ENCODE measurements at places on chromosomes 4 and X. TPM values are rescaled to one million over a fixed set of nuclear protein-coding genes. Genes with fewer than 3 reads are reported as not detected.

GRCh38 chr4:149746276-149746675, 69.4 kb downstream of the IQCM start:
- no peak for DNase-seq

GRCh38 chr4:166169111-166169510, 296.1 kb downstream of the TLL1 start:
- DNase-seq: peak; percentile 4

DNA sequence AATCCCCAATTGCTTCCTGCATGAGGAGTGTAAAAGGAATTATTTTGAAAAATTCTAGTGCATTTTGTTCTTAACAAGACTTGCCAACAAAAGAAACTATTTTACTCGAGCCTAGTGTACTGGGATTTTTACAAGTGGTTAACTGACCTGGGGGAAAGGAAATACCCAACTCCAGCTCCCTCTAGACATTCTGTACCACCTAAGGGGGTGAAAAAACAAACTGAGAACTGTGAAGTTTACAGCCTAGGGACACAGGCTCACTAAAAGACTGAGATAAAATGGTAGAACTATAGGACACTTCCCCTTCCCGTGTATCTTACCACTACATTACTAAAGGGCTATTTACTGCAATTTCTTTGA, 2.6 kb upstream of the ADH5 start:
- DNase-seq: no peak

- DNase-seq: no peak
These were observed 270.3 kb downstream of the DTHD1 start for GRCh38 chr4:36551697-36552214.

GRCh38 chr4:26220696-26221095, 100.1 kb upstream of the RBPJ start:
- no peak for DNase-seq

GRCh38 chr4:10625131-10625530, 59.4 kb downstream of the CLNK start:
- DNase-seq: peak; percentile 2

DNA sequence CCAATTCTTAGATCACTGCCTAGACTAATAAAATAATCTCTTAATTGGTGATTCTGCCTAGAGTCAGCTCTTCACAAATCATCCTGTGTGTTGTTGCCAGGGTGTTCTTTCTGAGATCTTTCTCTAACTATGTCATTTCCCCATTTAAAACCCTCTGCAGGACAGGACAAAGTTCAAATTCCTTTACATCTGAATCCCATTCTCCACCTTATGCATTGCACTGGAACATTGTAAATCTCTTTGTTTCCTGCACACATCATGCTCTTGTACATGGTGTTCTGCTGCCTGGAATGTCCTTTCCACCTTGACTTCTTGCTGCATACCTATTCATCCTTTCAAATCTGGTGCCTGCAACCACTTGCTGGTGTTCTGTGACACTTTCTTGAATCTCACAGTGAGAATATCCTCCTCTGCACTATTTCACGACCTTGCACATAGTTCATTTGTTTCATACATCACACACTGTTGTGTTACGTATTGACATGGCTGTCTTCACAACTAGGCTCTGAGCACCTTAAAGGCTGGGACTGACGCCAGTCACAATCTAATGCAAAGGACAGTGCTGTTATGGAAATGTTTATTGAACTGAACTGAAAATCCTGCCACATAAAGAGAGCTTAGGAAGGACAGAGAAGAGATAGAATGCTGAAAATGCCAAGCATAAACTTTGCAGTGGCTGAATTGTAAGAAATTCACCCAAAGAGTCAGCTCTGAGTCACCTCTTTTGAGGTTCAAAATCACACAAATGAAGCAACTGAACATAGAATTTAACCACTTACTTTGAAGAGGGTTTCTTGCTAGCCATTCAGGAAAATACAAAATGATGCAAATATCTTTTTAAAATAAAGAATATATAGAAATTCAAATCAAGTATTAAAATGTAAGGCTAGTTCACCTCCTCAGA, 26.4 kb upstream of the SMIM14 start:
- DNase-seq: peak; percentile 89

DNA sequence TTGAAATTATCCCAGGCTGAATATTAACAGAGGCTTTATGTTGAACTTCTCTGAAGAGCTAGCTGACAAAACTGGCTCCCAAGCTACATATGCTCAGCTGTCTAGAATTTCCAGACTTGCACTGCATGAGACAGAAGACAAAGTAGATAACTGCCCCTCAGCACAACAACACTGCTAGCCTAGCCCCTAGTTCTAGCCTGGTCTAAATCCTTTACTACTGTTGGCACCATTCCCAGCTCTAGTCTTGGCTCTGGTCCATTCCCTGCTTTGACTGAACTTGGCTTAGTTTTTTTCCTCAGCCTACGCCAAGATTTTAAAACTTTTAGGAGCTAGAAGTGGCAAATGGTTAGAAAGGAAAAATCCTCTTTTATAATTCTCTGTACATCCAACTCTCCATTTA, 7.6 kb upstream of the OPHN1 start:
- DNase-seq: peak; percentile 12

GRCh38 chrX:74382613-74383012, 38.7 kb upstream of the SLC16A2 start:
- peak; percentile 29 for DNase-seq

GRCh38 chrX:20026278-20026677, 35.4 kb upstream of the BCLAF3 start:
- peak; percentile 50 for DNase-seq

- DNase-seq: peak; percentile 85
These were observed 715.8 kb downstream of the CCSER1 start for GRCh38 chr4:90842960-90843359.

- DNase-seq: no peak
These were observed 125.6 kb downstream of the PARM1 start for GRCh38 chr4:75058486-75058885.

DNA sequence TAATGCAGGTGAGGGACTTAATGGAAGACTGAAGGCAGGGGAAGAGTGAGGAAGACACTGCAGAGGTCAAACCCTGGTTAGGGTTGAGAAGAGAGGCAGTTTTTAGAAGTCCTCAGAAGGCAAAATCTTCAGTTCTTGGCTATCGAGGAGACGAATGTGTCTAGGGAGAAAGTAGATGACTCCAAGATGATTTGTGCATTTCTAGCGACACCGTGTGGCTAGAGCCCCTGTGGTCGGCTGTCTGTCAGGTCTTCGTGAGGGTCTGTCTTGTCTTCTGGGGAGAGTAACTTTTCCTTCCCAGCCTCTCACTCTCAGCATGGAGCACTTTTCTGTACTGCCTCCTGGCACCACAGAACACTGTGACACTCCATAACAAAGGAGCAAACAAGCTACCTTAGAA, 458.1 kb downstream of the STIM2 start:
- peak; percentile 22 for DNase-seq

DNA sequence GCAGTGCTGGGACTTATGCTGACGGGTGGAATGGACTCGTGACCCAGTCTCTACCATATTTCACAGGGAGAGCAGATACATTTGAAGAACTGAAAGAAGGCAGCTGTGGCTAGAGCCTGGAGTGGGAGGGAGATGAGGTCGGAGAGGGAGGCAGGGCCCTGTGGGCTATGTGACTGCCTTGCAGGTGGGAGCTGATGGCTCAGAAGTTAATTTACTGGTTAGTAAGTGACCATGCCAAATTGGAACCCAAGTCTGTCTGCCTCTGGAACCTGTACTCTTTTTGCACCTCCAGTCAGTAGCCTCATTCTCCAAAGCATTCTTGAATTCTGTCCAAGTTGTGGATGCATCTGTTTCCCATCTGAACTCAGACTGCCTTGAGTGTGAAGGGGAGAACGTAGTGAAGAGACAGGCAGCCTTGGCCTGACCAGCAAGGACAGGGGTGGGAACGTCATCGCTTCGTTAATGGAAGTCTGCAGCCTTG, 92.3 kb downstream of the REPS2 start:
- DNase-seq: no peak

- DNase-seq: no peak
These were observed 725.8 kb downstream of the RAPGEF2 start for GRCh38 chr4:159828687-159829086.

DNA sequence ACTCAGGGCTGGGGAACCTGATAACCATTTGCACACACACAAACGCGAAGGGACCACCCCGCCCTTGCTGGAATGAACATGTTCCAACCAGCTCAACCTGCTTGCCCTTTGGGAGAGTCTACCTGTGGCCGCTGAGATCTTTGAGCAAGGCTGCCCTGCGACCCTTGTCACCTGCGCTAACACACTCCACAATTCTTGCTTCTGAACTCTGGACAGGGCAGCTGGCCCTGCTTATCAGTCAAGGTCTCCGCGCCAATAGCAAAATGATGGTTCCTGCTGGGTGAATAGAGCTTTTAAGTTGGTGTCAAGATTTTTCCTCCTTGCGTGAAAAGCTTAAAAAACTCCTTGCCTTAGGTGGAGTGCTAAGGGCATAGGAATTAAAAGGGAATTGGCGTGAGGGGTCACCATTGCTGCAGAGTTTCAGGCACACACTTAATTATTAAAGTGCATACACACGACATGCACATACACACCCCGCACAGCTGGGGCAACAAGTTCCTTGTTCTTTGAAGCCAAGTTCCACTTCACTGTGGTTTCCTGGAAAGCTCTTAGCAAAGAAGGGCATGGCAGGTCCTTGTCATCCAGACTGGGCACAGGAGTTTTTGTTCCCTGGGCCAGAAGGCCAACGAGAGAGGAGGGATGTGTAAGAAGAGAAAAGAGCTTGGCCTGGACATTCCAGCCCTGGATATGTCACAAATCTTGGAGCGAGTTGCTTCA, 207.7 kb downstream of the STIM2 start:
- no peak for DNase-seq

- no peak for DNase-seq
These were observed 1907.6 kb upstream of the TENM3 start for GRCh38 chr4:180335566-180335965.

GRCh38 chr4:100742045-100742444, 224.2 kb upstream of the EMCN start:
- peak; percentile 4 for DNase-seq

GRCh38 chr4:188297873-188298272, 158.6 kb downstream of the TRIML1 start:
- DNase-seq: no peak

DNA sequence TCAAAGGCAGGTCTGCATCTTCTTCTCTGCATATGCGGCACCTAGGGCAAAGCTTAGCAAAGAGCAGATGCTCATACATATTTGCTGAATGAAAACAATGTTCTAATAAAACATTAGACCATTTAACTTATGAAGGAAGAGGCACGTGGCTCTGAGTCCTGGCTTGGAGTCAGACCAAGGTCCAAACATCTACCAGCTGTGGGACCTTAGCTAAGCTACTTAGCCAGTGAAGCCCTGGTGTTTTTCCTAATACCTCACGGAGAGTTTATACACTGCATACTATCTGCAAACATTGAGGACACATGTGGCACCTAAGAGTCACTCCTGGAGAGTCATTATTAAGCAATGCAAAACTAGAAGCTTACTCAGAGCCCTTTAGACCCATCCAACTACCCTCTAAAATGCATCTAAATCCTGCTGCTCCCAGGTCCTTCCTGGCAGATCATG, 9.0 kb downstream of the PDGFC start:
- peak; percentile 66 for DNase-seq

Gene BRS3
- total RNA-seq: not detected

Gene NXF2
- not detected for total RNA-seq

Gene UXT
- 107 TPM for total RNA-seq

Gene KDR
- not detected for total RNA-seq

Gene VSIG1
- not detected for total RNA-seq

Gene MAD2L1
- 134 TPM for total RNA-seq

Gene EFHC2
- not detected for total RNA-seq

Gene FRAS1
- 22.5 TPM for total RNA-seq

Gene SHROOM4
- total RNA-seq: 0.15 TPM

Gene DRP2
- 0.04 TPM for total RNA-seq

Gene FSTL5
- 0.28 TPM for total RNA-seq

Gene CT45A5
- total RNA-seq: not detected

Measured in HepG2 (cell line).